ENCODE measurements at places on chromosomes 12 and 14. TPM values are rescaled to one million over a fixed set of nuclear protein-coding genes. Genes with fewer than 3 reads are reported as not detected.

The GLIPR1L2 gene
- total RNA-seq: not detected

The GLT8D2 gene
- 8.5 TPM for total RNA-seq

The NUAK1 gene
- 16.9 TPM for total RNA-seq

The TAS2R30 gene
- total RNA-seq: 9.7 TPM

The FAM222A gene
- 2.1 TPM for total RNA-seq

GRCh38 chr12:86985298-86985697 lies 729.1 kb upstream of the MGAT4C start:
- no peaks in the 10 kb centered on the region for H3K36me3 ChIP-seq
- DNase-seq: no peak
- no peaks in the 10 kb centered on the region for H3K4me1 ChIP-seq
- H3K27ac ChIP-seq: no peak overlapping the region
- H3K4me3 ChIP-seq: no peak overlapping the region
- no peaks in the 10 kb centered on the region for H3K27me3 ChIP-seq

DNA sequence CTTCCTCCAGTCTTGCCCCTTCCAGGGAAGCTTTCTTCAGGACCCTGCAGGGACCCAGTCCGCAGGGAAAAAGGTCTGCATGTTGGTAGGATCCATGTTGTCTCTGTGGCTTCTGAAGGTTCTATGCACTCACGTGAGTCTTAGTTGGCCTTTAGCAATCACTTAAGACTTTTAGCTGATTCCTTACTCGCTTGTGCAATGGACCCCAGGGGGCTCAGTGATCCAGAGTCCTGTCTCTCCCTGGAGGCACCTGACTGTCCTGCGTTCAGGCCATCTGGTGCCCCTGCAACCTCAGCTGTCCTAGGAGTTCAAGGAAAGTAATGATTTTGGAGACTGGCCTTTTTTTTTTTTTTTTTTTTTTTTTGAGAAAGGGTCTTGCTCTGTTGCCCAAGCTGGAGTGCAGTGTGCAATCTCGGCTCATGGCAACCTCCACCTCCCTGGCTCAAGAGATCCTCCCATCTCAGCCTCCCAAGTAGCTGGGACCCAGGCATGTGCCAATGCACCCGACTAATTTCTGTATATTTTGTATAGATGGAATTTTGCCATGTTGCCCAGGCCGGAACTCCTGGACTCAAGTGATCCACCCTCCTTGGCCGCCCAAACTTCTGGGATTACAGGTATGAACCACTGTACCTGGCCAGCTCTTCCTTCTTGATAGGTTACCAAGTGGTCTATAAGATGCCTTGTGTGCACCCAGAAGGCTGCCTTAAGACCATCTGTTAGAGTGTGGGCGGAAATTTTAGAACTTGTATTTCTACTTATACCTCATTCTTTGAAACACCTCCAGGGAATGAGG lies 4.6 kb downstream of the IFI27L2 start:
- H3K4me3 ChIP-seq: no peak overlapping the region
- H3K4me1 ChIP-seq: 0 out of 2 replicates have a peak, but pooled peaks cover 6% of the 10 kb centered on the region
- no peaks in the 10 kb centered on the region for H3K36me3 ChIP-seq
- H3K27me3 ChIP-seq: no peaks in the 10 kb centered on the region
- DNase-seq: no peak

- no peak overlapping the region for H3K27ac ChIP-seq
- H3K36me3 ChIP-seq: no peaks in the 10 kb centered on the region
- no peak for DNase-seq
- no peak overlapping the region for H3K4me3 ChIP-seq
- peaks cover 10% of the 10 kb centered on the region for H3K4me1 ChIP-seq
These were observed 2.4 kb downstream of the ACVR1B start for GRCh38 chr12:51953864-51954263.

DNA sequence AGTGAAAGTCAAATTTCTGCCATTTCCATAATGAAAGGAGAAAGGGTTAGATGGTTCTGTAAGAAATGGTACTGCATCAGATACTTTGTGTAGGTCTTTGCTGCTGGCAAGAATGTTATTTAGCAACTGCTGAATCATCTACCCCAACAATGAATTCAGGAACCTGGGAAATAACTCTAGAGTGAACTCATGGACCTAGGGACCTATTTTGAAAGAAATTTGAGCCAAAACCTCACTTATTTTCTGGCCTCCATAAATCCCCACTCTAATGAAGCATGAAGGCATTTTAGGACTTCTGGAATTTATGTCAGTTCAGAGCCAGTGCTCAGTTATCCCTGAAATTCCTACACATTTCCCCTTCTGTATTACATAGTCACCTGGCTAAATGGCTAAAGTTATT lies 50.9 kb upstream of the CPNE8 start:
- no peak overlapping the region for H3K27ac ChIP-seq
- no peak for DNase-seq
- H3K4me3 ChIP-seq: no peak overlapping the region

GRCh38 chr12:132686825-132687210 lies 324 bp downstream of the POLE start:
- peak overlapping the region; percentile 69 for H3K4me3 ChIP-seq
- peak; percentile 48 for DNase-seq
- H3K4me1 ChIP-seq: peaks cover 3% of the 10 kb centered on the region
- no peak overlapping the region for H3K27ac ChIP-seq
- H3K27me3 ChIP-seq: peaks cover 15% of the 10 kb centered on the region
- H3K36me3 ChIP-seq: no peaks in the 10 kb centered on the region

DNA sequence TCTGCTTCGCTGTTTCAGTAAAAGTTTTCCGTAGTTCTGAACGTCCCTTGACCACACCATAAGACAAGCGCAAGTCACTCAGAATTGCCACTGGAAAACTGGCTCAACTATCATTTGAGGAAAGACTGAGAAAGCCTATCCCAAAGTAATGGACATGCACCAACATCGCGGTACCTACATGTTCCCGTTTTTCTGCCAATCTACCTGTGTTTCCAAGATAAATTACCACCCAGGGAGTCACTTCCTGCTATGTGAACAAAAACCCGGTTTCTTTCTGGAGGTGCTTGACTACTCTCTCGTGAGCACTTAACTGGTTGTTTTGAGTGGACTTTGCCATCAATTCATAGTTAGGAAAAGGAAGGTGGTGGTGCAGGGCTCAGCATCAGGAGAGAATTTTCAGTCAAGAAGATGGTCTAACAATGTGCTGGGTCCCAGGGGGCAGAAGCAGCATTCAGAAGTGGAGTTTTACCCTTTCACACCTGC lies 1.4 kb downstream of the EGLN3 start:
- peak overlapping the region; percentile 67 for H3K4me3 ChIP-seq
- H3K27ac ChIP-seq: no peak overlapping the region
- no peaks in the 10 kb centered on the region for H3K36me3 ChIP-seq
- DNase-seq: peak; percentile 51
- H3K4me1 ChIP-seq: peaks cover 29% of the 10 kb centered on the region

GRCh38 chr12:12483438-12483837 lies 79.2 kb downstream of the DUSP16 start:
- H3K4me3 ChIP-seq: no peak overlapping the region
- no peaks in the 10 kb centered on the region for H3K27me3 ChIP-seq
- no peak overlapping the region for H3K27ac ChIP-seq
- H3K36me3 ChIP-seq: peaks cover 21% of the 10 kb centered on the region
- no peak for DNase-seq
- no peaks in the 10 kb centered on the region for H3K4me1 ChIP-seq

DNA sequence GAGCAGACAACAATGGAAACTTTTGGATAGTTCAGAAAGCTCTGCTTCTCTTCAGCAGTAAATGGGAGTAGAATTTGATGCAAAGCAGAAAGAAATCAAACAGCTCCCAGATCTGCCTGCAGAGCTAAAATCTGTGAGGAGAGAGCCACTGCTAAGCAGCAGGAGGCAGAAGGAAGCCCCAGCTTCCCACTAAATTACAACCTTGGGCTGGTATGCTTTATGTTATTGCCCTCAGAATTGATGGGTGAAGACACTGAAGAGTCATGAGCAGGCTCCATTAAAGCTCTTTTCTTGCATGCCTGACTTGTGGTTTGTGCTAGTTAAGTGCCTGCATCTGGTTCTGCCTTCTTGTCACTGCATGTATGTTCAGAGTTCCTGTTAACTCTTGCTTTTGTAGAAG lies 8.4 kb downstream of the ZC2HC1C start:
- no peaks in the 10 kb centered on the region for H3K4me1 ChIP-seq
- DNase-seq: no peak
- H3K36me3 ChIP-seq: no peaks in the 10 kb centered on the region
- no peaks in the 10 kb centered on the region for H3K27me3 ChIP-seq
- no peak overlapping the region for H3K27ac ChIP-seq

GRCh38 chr12:51122844-51123243 lies 39.4 kb upstream of the CSRNP2 start:
- no peaks in the 10 kb centered on the region for H3K27me3 ChIP-seq
- H3K27ac ChIP-seq: no peak overlapping the region
- no peak for DNase-seq
- H3K4me1 ChIP-seq: no peaks in the 10 kb centered on the region

GRCh38 chr12:115791331-115791730 lies 486.2 kb downstream of the MED13L start:
- H3K27me3 ChIP-seq: no peaks in the 10 kb centered on the region
- H3K36me3 ChIP-seq: no peaks in the 10 kb centered on the region
- no peak overlapping the region for H3K27ac ChIP-seq

GRCh38 chr12:62045211-62045610 lies 215.0 kb upstream of the USP15 start:
- H3K27me3 ChIP-seq: no peaks in the 10 kb centered on the region
- no peak for DNase-seq
- H3K4me1 ChIP-seq: no peaks in the 10 kb centered on the region
- H3K36me3 ChIP-seq: no peaks in the 10 kb centered on the region
- H3K27ac ChIP-seq: no peak overlapping the region

DNA sequence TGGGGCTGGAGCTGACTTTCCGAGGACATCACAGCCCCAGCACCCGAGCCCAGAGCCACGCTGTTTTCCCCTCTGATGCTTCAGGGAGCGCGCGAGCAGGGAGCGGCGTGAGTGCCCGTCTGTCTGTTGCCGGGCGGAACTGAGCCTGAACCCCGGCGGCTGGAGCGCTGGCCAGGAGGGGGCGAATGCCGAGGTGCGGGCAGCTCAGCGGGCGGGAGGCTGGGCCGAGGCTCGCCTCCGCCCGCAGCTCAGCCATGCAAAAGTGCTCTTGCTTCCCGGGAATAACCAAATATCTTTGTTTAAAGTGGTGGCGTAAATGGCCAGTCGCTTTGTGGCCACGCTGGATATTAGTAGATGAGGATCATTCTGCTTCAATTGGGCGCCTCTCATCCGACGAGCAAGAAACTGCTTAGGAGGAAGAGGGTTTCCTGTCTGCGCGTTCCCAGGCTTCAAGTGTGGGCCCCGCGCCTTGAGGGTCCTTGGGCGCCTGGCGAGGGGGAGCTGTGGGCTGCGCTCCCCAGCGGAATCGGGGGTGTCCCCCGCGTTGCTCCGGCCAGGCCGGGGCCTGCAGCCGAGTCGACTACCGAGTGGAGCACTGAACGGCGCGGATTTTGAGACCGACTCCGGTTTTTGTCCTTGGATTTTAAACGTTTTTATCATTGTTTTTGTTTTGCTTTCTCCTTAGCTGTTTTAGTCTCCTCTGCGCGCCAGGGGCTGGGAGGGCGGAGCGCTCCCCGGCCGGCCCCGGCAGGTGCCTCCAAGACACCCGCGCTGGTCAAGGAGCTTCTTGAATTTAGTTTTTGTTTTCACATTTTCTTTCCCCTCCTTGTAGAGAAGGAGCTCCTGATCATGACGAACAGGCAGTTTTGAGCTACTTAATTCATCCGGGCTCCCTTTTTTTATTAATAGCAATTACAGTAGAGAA lies 831 bp upstream of the NKX2-1 start:
- H3K36me3 ChIP-seq: no peaks in the 10 kb centered on the region
- peaks cover 49% of the 10 kb centered on the region for H3K4me1 ChIP-seq
- DNase-seq: peak; percentile 82
- no peak overlapping the region for H3K27ac ChIP-seq
- peaks cover 100% of the 10 kb centered on the region for H3K27me3 ChIP-seq

DNA sequence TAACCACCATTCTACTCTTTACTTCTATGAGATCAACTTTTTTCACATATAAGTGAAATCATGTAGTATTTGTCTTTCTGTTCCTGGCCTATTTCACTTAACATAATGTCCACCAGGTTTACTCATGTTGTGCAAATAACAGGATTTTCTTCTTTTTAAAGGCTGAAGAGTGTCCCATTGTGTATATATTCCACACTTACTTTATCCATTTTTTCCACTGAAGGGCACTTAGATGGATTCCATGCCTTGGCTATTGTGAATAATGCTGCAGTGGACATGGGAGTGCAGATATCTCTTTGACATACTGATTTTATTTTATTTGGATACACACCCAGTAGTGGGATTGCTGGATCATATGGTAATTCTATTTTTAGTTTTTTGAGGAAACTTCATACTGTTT lies 181.1 kb upstream of the HMGA2 start:
- DNase-seq: no peak
- no peak overlapping the region for H3K27ac ChIP-seq
- H3K4me1 ChIP-seq: no peaks in the 10 kb centered on the region
- no peak overlapping the region for H3K4me3 ChIP-seq
- H3K27me3 ChIP-seq: no peaks in the 10 kb centered on the region
- H3K36me3 ChIP-seq: no peaks in the 10 kb centered on the region

DNA sequence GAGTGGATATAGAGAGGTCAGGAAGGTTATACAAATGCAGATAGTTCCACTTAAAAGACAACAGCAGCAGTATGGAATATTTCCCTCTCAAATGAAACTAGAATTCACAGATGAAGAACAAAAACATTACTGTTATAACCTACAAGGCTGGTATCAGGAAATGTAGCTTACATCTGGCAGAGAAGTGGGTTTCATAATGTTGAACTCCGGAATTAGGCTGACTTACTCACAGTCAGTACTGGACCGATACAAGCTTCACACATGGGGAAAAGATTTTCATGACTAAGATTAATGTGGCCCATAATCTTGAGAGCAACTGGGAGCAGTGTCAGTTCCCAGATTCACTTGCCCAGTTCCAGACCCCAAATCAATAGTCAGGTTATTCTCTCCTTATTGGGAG lies 353.9 kb downstream of the DUSP6 start:
- H3K36me3 ChIP-seq: no peaks in the 10 kb centered on the region
- no peak overlapping the region for H3K4me3 ChIP-seq
- DNase-seq: no peak
- no peaks in the 10 kb centered on the region for H3K27me3 ChIP-seq

- peak; percentile 51 for DNase-seq
- H3K4me3 ChIP-seq: no peak overlapping the region
- peaks cover 44% of the 10 kb centered on the region for H3K4me1 ChIP-seq
- 0 out of 2 replicates have a peak, but pooled peaks cover 12% of the 10 kb centered on the region for H3K36me3 ChIP-seq
These were observed 4.7 kb downstream of the FOS start for GRCh38 chr14:75283162-75283832.

- H3K4me3 ChIP-seq: no peak overlapping the region
- no peaks in the 10 kb centered on the region for H3K36me3 ChIP-seq
- no peaks in the 10 kb centered on the region for H3K27me3 ChIP-seq
- no peaks in the 10 kb centered on the region for H3K4me1 ChIP-seq
- no peak overlapping the region for H3K27ac ChIP-seq
- no peak for DNase-seq
These were observed 292.1 kb downstream of the BTG1 start for GRCh38 chr12:91853350-91854127.

- no peak for DNase-seq
- no peaks in the 10 kb centered on the region for H3K4me1 ChIP-seq
- no peaks in the 10 kb centered on the region for H3K27me3 ChIP-seq
- no peak overlapping the region for H3K27ac ChIP-seq
- no peak overlapping the region for H3K4me3 ChIP-seq
These were observed 14.3 kb downstream of the CHGA start for GRCh38 chr14:92937051-92937937.

GRCh38 chr14:21103411-21103709 lies 2.5 kb downstream of the TMEM253 start:
- no peaks in the 10 kb centered on the region for H3K36me3 ChIP-seq
- H3K27ac ChIP-seq: peak overlapping the region; percentile 96
- H3K4me1 ChIP-seq: peaks cover 47% of the 10 kb centered on the region
- no peaks in the 10 kb centered on the region for H3K27me3 ChIP-seq

Data from GM23338 (cell line).